Activated CD4-positive, alpha-beta memory T cell treated with anti-CD3 and anti-CD28 coated beads for 36 hours (primary cell): ENCODE measurements at places on chromosomes 6 and 20. TPM values are rescaled to one million over a fixed set of nuclear protein-coding genes. Genes with fewer than 3 reads are reported as not detected.

OTOR gene
- total RNA-seq: not detected

DNA sequence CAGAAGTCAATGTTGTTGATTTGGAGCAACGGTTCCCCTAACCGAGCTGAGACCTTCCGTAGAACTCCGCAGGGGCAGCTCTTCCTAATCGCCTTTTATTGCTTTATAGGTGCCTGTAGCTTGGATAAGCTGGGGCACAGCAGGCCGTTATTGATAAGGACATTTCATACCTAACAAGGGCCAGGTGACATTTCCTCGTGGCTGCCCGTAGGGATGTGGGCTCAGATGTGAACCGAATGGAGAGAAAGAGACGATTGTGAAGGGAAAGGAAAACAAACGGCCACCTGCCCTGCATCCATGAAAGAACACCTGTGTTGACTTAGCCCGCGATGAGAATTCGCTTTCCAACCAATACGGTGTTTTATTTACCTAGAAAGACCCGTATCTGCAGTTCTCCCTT, 53.3 kb upstream of the DACT2 start:
- DNase-seq: no peak
- H3K4me1 ChIP-seq: peaks cover 5% of the 10 kb centered on the region
- no peak overlapping the region for H3K4me3 ChIP-seq
- H3K27ac ChIP-seq: no peak overlapping the region

USP49 gene
- total RNA-seq: 6.3 TPM

DNA sequence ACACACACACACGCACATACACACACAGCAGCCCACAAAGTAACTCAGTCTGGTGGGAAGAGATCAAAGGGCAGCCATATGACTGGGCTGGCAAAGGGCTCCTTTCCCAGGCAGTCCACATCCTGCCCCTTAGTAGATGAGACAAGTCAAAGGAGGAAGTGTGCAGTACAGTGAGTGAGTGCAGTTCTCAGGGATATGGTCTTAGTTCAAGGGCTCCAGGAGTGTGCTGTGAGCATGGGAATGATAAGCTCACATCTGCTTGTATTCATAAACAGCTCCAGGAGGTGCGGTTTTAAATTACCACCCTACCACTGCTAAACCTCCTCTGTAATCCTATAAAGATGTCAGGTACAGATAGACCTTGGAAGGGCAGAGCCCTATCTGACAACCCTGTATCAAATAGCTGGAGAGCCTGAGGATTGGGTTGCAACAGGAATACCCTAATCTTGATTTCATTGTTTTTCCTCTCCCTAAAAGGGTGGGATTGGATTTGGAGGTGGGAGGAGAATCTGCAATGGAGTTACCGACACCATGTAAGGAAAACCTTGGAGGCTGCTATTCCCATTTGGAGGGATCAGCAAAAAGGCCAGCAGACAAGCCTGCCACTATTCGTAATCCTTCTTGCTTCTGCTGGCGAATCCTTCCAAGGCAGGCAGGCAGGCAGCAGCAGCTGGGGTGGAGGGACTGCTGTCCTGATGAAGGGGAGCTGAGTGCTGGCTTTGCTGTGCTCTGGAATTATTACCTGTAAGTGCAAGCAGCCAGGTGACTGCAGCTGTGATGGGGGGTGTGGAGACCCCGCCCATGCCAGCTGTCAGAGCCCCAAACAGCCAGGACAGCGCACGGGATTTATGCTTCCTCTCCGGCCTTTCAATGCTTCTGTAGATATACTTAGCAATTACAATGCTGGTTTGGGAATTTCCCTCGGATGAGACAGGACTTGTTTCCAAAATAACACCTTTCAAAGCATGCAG, 342.7 kb downstream of the PRL start:
- peaks cover 3% of the 10 kb centered on the region for H3K27me3 ChIP-seq
- H3K4me1 ChIP-seq: no peaks in the 10 kb centered on the region
- no peak overlapping the region for H3K27ac ChIP-seq

GRCh38 chr6:10520468-10520867, 683 bp upstream of the GCNT2 start:
- no peak for DNase-seq
- H3K27me3 ChIP-seq: no peaks in the 10 kb centered on the region
- peaks cover 4% of the 10 kb centered on the region for H3K4me1 ChIP-seq

GRCh38 chr6:121677571-121677970, 242.1 kb downstream of the GJA1 start:
- no peaks in the 10 kb centered on the region for H3K27me3 ChIP-seq
- H3K27ac ChIP-seq: no peak overlapping the region
- no peaks in the 10 kb centered on the region for H3K4me1 ChIP-seq
- DNase-seq: no peak

- no peak for DNase-seq
- H3K27me3 ChIP-seq: peaks cover 13% of the 10 kb centered on the region
- no peak overlapping the region for H3K4me3 ChIP-seq
- peaks cover 17% of the 10 kb centered on the region for H3K4me1 ChIP-seq
- H3K27ac ChIP-seq: no peak overlapping the region
Observed at GRCh38 chr6:49555951-49556350, 5.5 kb downstream of the C6orf141 start.

KCNB1 gene
- not detected for total RNA-seq

DNA sequence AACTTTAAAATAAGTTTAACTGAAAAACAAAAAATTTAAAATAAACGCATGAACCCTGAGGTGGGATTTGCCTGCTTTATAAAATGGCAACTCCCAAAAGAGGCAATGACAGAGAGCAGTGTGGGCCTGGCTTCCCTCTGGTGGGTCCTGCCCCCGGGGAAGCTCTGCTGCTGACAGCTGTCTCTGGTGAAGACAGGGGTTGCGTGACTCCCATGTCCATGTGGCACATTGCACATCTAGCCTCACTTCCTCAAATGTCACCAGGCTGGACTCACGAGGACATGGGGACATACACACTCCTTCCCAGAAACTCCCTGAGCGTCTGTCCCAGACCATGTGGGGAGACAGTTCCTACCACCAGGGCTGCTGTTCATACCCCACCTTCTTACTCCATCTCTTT, 66.2 kb downstream of the ABHD12 start:
- peaks cover 3% of the 10 kb centered on the region for H3K4me1 ChIP-seq
- H3K27ac ChIP-seq: no peak overlapping the region
- H3K27me3 ChIP-seq: no peaks in the 10 kb centered on the region
- DNase-seq: no peak

SEL1L2 gene
- total RNA-seq: not detected

- H3K27ac ChIP-seq: no peak overlapping the region
- no peaks in the 10 kb centered on the region for H3K36me3 ChIP-seq
- H3K27me3 ChIP-seq: no peaks in the 10 kb centered on the region
- no peaks in the 10 kb centered on the region for H3K4me1 ChIP-seq
- DNase-seq: no peak
Observed at GRCh38 chr6:142285235-142286087, 16.3 kb upstream of the ADGRG6 start.

GRCh38 chr6:163671355-163671754, 256.8 kb downstream of the QKI start:
- H3K4me1 ChIP-seq: peaks cover 8% of the 10 kb centered on the region
- no peak overlapping the region for H3K4me3 ChIP-seq
- H3K27me3 ChIP-seq: peaks cover 2% of the 10 kb centered on the region
- no peaks in the 10 kb centered on the region for H3K36me3 ChIP-seq

GRCh38 chr20:32806356-32806755, 13.4 kb upstream of the MAPRE1 start:
- H3K27me3 ChIP-seq: no peaks in the 10 kb centered on the region
- no peaks in the 10 kb centered on the region for H3K4me1 ChIP-seq
- H3K4me3 ChIP-seq: no peak overlapping the region
- H3K27ac ChIP-seq: no peak overlapping the region

DNA sequence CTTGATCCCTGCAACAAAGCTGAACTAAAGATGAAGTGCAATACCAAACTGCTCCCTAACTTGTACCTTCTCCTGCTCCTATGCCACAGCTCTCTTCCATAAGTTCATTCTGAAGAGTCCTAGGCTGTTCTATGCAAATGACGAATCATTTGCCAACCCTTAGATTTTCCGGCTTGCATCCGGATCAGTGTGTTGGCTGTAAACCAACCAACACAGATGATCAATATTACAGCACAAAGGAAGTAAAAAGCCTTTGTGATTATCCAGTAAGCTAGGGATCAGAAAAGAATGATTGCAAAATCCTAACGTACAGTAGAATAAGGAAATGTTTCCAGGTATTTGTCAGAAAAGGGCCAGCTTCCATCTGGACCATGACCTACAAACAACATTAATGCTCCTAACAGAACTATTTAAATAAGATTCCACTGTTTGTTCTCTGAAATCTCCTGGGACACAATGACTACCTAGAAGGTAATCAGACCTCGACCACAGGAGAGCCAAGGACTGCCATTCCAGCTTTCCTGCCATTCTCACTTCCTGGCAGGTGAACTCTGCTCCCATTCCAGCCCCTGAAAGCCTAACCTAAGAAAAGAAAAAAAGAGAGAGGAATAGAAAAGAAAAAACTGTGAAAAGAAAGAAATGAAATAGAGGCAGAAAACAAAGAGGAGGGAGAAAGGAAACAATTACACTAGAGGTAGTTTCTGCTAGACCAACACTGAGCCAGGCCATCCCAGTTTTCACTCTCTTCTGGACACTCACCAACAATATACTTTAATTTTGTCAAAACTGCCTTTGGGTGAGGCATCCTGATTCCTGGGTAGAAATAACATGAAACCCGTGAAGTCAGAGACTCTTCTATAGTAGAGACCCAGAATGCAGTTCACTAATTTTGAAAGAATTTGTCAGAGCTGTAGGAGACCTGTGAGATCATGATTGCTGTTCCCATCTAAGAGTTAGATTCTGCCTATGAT, 19.7 kb downstream of the GMDS start:
- H3K4me3 ChIP-seq: no peak overlapping the region
- peaks cover 21% of the 10 kb centered on the region for H3K4me1 ChIP-seq
- H3K27ac ChIP-seq: no peak overlapping the region
- no peaks in the 10 kb centered on the region for H3K36me3 ChIP-seq
- no peak for DNase-seq

GRCh38 chr6:64085126-64085525, 449.5 kb downstream of the PHF3 start:
- DNase-seq: no peak
- H3K27me3 ChIP-seq: no peaks in the 10 kb centered on the region
- no peaks in the 10 kb centered on the region for H3K36me3 ChIP-seq
- H3K4me1 ChIP-seq: no peaks in the 10 kb centered on the region
- no peak overlapping the region for H3K4me3 ChIP-seq

GCM1 gene
- total RNA-seq: not detected

DNA sequence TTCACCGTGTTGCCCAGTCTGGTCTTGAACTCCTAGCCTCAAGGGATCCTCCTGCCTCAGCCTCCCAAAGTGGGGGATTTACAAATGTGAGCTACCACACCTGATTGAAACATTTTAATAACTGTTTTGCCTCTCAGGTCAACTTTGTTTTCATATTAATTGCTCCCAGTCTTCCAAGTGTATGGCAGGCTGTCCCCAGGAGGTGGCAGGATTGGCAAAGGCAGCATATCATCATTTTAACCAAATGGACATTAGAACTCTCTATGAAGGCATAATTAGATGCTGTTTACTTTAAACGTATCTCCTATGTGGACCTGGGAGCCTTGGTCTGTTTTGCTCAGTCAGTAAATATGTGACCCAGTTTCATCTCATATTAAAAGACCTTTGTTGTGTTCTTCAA, 59.2 kb upstream of the CSE1L start:
- no peak overlapping the region for H3K27ac ChIP-seq
- DNase-seq: no peak
- no peaks in the 10 kb centered on the region for H3K27me3 ChIP-seq
- peaks cover 57% of the 10 kb centered on the region for H3K36me3 ChIP-seq
- H3K4me1 ChIP-seq: no peaks in the 10 kb centered on the region
